ENCODE measurements at places on chromosomes 13 and 19. TPM values are rescaled to one million over a fixed set of nuclear protein-coding genes. Genes with fewer than 3 reads are reported as not detected.

- H3K36me3 ChIP-seq = peaks cover 51% of the 10 kb centered on the region
- DNase-seq = peak; percentile 71
- H3K4me3 ChIP-seq = no peak overlapping the region
- no peaks in the 10 kb centered on the region for H3K27me3 ChIP-seq
Measured at GRCh38 chr19:10093295-10094186, 7.4 kb downstream of the SHFL start.

DNA sequence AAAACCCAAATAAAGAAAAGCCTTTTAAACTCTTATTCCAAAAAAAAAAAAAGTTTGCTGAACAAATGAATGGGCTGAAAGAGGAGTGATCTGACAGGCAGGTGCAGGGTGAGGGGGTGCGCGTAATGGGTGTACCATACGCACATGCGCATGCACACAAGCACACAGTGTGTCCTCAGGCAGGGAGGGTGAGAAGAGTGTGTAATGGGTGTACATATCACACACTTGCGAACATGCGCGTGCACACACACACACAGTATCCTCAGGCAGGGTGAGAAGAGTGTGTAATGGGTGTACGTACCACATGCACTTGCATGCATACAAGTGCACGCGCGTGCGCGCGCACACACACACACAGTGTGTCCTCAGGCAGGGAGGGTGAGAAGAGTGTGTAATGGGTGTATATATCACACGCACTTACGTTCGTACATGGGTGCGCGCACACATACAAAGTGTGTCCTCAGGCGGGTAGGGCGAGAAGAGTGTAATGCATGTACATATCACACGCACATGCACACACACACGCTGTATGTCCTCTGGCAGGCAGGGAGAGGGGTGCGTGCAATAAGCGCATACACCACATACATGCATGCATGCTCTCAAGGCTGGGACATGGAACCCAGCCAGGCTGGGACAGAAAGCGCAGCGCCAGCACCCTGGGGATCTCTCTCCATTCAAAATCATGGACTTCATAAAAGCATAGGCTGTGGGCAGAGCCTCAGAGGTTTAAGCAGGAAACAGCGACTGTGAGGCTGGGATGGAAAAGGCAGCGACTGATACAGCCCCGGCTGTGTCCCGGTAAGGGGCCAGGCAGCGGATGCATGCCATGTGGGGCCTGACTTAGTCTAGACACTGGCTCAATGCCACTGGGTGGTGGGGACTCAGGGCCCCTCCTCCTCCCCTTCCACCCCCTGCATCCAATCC lies 70.4 kb downstream of the CEBPG start:
- H3K4me1 ChIP-seq = no peaks in the 10 kb centered on the region
- DNase-seq = peak; percentile 51
- H3K27ac ChIP-seq = no peak overlapping the region
- H3K4me3 ChIP-seq = no peak overlapping the region
- H3K27me3 ChIP-seq = no peaks in the 10 kb centered on the region

Gene LILRB4
- 16.4 TPM for total RNA-seq

DNA sequence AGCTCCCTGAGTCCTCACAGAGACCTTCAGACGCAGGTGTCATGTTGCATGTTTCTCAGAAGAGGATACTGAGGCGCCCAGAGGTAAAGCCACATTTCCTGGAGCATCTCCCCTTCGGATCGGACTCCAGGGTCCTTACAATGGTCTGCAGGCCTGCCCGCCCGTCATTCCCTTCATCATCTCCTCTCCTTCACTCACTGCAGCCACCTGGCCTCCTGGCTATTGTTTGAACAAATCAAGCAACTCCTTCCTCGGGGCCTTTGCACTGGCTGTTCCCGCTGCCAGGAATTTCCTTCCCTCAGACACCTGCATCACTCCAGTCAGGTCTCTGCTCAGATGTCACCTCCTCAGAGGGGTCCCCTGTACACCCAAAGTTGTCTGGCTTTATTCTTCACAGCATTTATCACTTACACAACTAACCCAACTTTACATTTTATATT lies 20.3 kb downstream of the CEACAM16 start:
- no peaks in the 10 kb centered on the region for H3K27me3 ChIP-seq
- H3K4me1 ChIP-seq = peaks cover 73% of the 10 kb centered on the region
- H3K27ac ChIP-seq = peak overlapping the region; percentile 84
- no peak for DNase-seq
- H3K4me3 ChIP-seq = no peak overlapping the region

GRCh38 chr19:18093439-18094161 lies 4.0 kb upstream of the MAST3 start:
- peaks cover 57% of the 10 kb centered on the region for H3K4me1 ChIP-seq
- H3K36me3 ChIP-seq = no peaks in the 10 kb centered on the region
- DNase-seq = no peak

DNA sequence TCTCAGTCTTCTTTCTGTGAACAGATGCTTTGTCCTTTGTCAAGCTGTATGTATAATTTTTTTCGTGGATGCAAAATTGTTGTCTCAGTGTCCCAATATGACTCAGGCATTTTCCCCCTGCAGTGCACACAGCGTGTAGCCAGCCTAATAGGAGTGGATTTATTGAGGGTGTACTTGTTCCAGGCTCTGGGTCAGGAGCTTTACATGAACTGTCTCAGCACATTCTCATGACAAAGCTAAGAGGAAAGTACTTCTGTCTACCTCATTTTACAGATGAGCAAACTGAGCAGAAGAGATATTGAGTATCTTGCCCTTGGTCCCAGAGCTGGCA lies 50.8 kb downstream of the STK24 start:
- H3K4me1 ChIP-seq = peaks cover 99% of the 10 kb centered on the region
- H3K27me3 ChIP-seq = no peaks in the 10 kb centered on the region
- H3K27ac ChIP-seq = peak overlapping the region; percentile 28
- H3K4me3 ChIP-seq = no peak overlapping the region
- H3K36me3 ChIP-seq = no peaks in the 10 kb centered on the region
- no peak for DNase-seq

DNA sequence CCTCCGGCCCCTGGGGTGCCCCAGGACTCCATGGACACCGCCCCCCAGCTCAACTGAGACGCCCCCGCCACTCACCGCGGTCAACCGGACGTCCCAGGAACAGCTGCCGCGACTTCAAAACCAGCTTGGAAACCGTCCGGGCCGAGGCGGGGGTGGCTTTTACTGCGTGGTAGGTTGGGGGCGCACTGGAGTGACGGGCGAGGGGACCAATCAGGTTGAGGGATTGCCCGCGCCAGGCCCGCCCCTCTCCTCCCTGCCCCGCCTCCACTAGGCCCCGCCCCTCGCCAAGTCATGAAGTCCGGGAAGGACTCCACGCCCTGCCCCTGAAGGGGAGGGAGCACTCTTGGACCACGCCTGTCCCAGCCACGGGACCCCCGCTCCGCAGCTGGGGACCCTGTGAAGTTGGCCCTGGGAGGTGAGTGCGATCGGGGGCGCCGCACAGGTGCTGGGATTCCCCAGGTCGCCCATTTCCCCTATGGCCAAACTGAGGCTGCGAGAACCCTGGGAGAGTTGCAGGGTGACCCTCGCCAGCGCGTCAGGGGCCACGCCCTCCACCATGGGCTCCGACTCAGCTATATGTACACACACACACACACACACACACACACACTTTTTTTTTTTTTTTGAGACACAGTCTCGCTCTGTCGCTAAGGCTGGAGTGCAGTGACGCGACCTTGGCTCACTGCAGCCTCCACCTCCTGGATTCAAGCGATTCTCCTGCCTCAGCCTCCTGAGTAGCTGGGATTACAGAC lies at the start of gene PLIN3:
TSS of gene PLIN3 (minus strand) at position 134 of the 752 bp plus-strand sequence. CDS start 6,273 bp downstream, outside the sequence.
- peak; percentile 97 for DNase-seq
- H3K4me3 ChIP-seq = peak within 1 kb of the TSS; percentile 91
- no peaks in the 10 kb centered on the region for H3K27me3 ChIP-seq
- H3K4me1 ChIP-seq = peaks cover 6% of the 10 kb centered on the region
- no peaks in the 10 kb centered on the region for H3K36me3 ChIP-seq
- peak within 1 kb of the TSS; percentile 70 for H3K27ac ChIP-seq

DNA sequence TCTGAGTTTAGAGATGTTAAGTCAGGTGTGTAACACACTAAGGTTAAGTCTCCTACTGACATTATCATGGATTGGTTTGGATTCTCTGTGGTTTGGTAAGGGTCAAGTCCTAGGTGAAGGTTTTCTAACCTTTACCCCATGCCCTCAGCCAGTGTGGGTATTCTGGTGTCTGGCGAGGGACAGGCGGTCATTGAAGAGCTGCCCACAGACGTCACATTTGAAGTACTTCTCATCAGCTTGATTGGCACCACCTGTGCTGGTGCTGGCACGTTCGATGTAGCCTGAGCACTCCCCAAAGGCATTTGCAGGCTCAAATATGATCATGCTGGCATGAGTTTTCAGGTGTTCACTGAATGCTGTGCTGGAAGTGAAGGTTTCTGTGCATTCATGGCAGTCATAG lies 27.0 kb downstream of the PEG3 start:
- H3K36me3 ChIP-seq = no peaks in the 10 kb centered on the region
- no peaks in the 10 kb centered on the region for H3K27me3 ChIP-seq
- no peaks in the 10 kb centered on the region for H3K4me1 ChIP-seq
- no peak overlapping the region for H3K27ac ChIP-seq
